CD4-positive, alpha-beta T cell treated with Interleukin-15 for 4 hours (primary cell): ENCODE measurements at places on chromosomes 11 and 22.

DNA sequence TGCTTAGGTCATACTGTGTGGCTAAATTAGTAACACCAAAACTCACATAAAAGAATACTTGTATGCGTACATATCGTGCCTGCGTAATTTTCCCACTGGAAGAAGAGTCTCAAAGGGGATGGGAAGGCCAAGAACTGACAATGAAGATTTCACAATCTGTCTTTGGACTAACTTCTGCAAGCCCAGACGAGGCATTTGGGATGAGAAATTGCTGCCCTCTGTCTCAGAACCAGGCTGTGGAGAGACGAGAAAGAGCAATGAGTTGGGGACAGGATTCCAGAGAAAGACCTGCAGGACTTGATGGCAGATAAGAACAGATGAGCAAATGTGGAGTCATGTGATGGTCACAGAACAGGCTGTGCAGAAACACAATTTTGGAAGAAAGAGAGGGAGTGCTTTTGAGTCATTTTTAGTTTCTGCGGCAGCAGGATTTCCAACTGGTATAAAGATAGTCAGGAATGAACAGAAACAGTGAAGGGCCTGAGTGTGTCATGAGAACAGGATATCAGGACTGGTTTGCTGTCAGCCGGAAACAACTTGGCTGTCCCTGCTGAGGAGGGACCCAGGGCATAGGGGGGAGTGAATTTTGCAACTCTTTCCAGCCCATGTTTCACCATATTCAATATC is 82.7 kb upstream of the CTSC start:
- no peak for DNase-seq

GRCh38 chr11:85170184-85170583 is 457.0 kb downstream of the DLG2 start:
- DNase-seq = no peak

DNA sequence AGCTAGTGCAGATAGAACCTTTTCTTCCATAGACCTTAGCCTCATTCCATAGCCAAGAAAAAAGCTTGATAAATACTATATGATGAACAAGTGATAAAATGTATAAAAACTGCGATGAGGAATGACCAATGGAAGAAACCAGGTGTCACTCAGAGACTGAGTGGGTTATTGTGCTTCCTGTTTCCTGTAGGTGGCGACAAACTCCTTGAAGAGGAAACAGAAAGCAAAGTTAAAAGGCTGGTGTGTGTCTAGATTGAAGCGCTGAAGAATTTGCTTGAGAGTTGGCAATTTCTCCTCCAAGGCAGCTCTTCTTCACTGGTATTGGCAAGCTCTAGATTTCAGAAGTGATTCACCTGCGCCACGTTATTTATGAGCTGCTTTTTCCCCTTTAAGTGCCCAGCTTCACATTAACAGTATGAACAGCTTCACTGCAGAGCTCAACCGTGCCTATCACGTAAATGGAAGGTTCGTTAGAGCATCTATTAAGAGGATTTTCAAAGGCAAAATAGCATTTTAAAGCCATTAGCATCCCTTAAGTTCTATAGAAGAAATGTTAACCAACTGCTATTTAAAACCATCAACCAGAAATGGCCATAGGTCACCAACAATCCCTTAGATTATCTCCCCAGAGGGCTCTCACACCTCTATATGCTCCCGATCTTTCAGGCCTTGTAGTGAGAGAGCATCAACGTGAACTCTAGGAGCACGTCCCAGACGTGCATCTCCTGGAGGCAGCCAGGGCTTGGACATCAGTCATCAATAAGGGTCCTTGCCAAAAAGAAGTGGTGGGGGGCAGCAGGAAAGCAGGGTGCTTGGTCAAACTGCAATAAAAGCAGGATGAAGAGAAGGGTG is 179.4 kb downstream of the CADM1 start:
- DNase-seq = peak; percentile 53

DNA sequence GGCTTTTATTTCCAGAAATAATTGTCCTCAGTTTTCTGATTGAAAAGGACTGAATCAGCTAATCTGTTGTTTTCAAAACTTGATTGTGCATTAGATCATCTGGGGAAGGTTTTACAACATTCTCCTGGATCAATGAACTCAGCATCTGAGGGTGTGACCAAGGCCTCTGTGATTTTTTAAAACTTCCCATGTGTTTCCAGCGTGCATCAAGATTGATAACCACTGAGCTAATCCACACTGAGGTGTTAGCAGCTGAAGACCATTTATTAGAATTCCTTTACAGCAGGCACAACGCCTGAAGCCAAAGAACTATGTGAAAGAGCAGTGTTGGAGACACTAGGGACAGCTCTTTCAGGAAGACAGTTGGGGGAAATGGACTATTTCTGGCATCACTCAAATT is 10.2 kb downstream of the VSTM5 start:
- no peak for DNase-seq

DNA sequence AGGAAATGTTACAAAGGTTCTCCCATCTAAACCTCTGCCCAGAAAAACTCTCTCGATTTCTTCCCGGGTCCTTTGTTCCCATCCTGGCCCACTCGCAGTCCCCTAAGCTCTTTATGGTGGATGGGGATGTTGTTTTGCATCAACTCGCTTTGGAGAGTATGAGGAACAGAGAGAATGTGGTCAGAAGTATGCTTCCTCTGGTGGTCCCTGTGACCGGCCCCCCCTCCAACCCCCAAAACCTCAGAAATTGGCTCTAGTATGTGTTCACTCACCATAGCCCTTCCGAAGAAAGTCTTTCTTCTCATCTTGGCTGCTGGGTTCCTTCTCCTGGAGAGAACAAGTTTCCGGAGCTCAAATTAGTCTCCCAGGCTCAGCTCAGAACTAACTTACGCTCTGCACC is 54.4 kb downstream of the GRAMD1B start:
- no peak for DNase-seq

DNA sequence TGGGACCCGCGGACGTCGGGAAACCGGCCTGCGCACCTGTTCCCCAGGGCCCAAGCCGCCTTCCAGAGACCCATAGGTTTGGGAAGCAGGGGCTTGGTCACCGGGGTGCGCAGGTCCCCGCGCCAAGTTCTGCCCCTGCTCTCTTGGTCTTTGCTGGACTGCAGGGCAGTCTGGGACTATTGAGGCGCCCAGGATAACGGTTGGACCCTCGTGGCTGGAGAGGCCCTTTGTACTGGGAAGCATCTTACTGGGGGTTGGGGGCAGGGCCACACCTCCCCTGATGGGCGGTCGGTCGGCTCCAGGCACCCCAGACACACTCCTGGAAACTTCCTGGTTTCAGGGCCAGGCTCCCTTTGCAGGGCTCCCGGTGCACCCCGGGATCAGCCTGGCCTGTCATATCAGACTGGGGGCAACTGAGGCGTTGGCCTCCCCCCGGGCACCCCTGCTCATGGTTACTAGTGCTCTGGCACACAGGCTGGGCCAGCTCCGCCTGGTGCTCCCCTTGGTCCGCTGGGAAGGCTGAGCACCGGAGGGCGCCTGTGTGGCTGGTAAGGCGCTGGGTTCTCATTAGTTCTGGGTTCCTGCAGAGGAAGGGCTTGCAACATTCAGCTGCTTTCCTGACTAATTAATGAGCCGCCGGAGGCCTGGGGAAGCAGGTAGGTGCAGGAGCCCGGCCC is 1250.5 kb downstream of the BRD1 start:
- DNase-seq = no peak

GRCh38 chr11:68431984-68432645 is 28.4 kb upstream of the PPP6R3 start:
- DNase-seq = no peak

DNA sequence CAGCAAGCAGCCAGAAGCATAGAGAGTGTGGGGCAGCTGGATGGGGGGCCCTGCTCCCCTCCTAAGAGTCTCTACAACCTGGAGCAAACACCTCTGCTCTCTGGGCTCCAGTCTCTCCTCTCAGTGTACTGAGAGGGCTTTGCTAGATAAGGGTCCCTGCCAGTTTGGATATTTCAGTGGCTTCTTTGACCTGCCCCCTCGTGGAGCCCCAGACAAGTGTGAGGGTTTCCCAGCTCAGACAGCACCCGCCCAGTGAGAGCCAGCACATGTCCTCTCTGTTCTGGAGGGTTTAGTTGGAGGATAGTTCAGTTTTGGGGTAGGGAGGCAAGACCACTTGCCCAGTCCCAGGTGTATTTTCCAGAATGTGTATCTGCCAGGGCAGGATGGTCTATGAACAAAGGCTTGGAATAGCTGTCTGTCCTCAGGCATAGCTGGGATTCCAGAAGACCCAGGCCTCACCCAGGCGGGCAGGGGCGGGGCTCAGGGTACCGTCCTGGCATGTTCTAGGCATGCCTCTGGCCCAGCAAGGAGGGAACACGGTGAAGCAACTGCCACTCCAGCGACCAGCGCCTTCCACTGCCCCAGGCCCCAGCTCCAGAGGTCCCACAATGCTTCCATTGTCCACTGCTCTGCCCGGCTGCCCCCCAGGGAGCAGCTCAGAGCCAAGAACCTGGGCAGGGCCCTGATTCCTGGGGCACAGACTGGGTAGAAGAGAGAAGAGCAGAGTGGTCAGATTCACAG is 7.5 kb upstream of the MICALL1 start:
- no peak for DNase-seq

GRCh38 chr11:69909561-69910518 is 90.6 kb upstream of the FGF3 start:
- DNase-seq = no peak

GRCh38 chr11:10762185-10762584 is 11.1 kb downstream of the CTR9 start:
- DNase-seq = no peak

GRCh38 chr11:26702406-26702805 is 19.5 kb downstream of the SLC5A12 start:
- no peak for DNase-seq

DNA sequence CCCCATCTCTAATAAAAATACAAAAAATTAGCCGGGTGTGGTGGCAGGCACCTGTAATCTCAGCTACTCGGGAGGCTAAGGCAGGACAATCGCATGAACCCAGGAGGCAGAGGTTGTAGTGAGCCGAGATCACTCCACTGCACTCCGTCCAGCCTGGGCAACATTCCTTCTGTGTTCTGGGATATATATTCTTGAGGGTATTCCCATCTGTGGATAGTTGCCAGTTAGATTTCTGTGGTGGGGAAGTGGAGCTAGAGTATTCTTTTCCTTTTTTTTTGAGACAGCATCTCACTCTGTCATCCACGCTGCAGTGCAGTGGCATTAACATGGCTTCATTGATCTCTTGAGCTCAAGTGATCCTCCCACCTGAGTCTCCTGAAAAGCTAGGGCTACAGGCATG is 9.1 kb upstream of the ZNF74 start:
- DNase-seq = no peak

- no peak for DNase-seq
Observed at GRCh38 chr11:103619480-103619879, 417.0 kb upstream of the DDI1 start.

DNA sequence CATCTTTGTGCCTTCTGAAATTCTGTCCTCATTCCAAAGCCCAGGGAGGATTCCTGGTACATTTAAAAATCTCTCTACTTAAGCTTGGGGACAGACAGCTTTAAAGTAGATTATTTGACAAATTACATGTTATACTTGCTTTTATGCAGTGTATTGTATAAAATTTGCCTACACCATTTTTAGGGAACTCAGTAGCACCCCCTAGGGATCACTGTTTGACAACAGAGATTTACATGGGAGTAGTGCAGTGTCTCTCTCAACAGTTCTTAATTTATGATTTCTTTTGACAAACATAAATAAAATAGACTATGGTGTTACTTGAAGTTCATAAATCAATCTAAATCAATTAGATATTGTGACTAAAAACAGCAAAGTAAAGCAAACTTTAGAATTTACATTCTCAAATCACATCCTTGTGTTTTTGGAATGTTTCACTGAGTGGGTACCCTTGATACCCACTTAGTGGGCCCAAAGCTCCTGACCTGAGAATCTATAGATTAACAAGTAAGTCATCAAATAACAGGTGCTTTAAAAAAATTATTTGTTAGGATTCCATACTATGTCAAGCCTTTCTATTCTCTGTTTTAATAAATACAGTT is 428.8 kb downstream of the DYNC2H1 start:
- no peak for DNase-seq

GRCh38 chr11:59174664-59175033 is 2.7 kb downstream of the DTX4 start:
- no peak for DNase-seq

DNA sequence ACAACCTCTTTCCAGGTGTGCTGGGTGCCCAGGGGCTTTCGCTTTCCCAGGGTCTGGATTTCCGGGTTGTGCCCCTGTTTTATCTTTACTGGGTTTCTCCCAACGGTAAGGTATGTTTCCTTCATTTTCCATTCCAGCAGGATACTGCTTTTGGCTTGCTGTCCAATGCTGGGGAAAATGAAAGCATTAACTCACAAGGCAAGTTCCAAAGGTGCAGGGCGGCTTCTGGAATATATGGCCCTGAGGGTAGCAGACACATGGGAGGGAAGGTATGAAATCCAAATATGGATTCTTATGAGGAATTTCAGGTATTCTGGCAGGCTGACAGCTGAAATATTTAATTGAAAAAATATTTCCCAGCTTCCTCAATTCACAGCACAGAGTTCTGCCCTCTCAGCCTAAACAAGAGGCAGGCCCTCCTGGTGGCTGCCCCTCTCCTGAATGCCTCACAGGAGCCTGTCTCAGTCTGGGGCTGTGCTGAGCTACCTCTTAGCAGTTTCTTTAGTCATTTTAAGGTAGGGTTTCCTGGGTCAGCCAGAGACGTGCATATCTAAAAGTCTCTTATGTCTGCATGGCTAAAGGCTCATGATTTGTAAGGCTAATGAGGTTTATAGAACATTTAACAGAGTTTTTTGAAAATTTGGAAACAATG is 318.6 kb upstream of the B3GAT1 start:
- DNase-seq = no peak

DNA sequence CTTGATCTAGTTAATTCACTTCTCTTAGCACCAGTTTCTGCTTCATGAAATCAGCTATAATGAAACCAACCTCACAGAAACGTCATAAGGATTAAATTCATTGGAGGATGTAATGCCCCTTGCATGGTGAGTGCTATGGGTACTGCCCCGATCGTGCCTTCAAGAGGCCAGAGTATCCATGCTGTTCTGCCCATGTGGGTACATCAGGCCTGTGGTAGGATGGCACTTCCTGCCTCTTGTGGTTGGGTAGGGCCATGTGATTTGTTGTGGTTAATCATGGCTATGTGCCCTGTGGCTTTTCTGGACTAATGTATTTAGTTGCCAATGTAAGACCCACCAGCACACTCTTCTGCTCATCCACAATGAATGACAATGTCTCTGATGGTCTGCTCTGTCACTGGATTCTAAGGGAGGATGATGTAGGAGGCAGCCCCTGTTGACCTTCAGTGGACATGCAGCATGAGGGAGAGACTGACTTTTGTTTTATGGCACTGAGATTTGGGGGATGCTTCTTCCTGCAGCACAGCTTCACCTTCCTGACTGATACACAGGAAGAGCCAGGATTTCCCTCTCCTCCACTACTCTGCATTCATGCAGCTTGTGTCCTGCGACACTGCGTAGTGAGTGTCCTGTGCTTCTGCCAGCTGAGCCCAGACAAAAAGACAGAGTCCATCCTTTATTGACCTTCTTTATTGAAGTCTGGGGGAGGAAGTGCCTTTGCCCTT is 66.2 kb downstream of the DHCR7 start:
- DNase-seq = no peak

DNA sequence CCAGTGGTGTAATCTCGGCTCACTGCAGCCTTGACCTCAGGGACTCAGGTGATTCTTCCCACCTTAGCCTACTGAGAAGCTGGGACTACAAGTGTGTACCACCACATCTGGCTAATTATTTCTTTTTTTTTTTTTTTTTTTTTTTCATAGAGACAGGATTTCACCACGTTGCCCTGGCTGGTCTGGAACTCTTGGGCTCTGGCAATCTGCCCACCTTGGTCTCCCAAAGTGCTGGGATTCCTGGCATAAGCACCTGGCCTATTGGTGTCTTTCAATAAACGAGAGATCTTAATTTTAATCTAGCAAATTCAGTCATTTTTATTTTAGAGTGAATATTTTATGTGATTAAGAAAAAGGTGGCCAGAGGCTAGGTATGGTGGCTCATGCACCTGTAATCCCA is 40.1 kb downstream of the DGCR2 start:
- no peak for DNase-seq
